ENCODE measurements at places on chromosomes 6 and 20.
A peak's percentile ranks its signal among the peaks of the same experiment; 100 is the strongest.

DNA sequence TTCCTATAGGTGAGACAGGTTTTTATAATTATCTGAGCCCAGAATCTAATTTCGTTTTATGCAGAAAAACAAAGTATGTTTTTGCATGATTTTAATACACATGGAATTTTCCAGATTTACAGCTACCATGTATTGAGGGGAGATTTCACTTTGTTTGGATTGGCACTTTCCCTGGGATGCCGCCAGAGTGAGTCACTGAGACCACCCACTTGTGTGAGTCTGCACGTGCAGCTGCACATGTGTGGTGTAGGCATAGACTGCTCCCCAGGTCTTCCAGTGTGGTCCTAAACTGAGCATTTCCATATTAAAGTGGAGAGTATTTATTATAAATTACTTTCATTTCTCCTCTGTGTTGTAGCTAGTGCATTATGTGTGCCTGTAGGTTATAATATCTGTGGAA lies 186.8 kb downstream of the UBE3D start:
- DNase-seq: no peak

DNA sequence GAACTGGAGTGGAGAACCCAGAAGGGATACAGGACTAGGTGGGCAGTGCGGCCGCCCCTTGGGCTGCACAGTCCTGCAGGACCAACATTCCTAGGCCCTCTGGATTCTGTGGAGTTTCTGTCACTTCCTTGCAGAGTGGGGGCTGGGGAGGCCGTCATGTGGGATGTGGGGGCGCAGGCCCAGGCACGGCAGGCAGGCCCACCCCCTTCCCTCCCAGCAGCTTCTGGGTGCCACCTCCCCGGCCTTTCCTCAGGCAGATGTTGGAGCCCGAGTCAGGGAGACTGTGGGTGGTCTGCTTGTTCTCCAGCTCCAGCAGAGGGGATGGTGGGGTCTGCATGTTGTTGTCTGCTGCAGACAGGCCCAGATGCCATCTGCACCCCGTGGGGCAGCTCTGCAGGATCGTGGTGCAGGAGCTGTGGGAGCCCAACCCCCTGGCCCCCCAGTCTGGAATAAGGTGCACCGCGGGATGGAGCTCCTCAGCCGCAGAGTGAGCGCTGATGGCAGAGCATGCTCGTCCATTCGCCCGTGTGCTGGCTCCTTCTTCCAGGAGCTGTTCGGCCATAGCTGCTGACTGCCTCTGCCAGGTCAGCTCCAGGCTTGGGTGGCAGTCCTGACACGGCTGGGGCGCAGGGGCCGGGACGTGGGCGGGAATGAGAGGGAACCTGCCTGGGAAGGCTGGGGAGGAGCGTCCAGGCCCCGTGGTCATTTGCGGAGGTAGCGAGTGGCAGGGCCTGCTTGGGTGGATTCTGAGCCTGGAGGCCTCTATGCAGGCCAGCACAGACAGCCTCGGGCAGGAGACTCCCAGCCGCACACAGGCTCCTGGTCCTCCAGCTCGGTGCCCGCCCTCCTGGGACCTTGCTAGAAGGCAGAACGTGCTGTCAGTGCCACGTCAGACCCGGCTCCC lies 18.1 kb downstream of the SLC17A9 start:
- no peak for DNase-seq

GRCh38 chr20:17875106-17875980 lies 93.3 kb downstream of the SNX5 start:
- no peak for DNase-seq

GRCh38 chr20:57922083-57922482 lies 212.3 kb upstream of the PMEPA1 start:
- no peak for DNase-seq

DNA sequence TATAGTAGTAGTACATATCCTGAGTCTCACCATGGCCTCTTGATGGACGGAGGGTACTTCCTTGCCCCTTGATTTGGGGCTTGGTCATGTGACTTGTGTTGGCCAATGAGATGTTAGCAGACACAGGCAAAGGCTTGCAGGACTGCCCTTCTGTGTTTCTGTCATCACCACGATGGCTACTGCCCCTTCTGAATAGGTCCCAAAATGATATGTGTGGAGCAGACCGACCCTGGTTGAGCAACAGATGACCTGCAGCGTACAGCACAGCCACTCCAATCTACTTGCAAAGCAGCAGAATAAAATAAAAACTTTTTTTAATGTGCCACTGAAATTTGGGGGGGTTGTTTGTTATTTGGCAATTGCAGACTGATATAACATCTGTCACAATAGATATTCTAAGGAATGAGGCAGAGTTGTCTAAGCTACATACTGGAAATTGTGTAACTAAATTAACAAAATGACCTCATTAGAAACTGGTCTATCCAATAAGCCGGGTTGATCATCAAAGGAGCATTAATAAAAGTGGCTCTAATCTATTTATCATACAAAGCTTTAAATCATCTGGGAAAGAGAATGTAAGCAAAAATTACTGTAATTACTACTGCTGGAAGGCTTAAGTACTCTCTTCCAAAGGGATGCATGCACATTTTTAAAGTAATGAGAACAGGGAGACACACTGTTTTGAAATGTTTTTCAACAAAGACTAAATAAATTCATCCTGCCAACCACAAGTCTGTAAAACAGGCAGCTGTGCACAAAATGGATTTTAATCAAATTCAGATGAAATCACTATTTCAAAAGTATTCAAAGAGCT lies 209.5 kb downstream of the KIF16B start:
- DNase-seq: no peak

DNA sequence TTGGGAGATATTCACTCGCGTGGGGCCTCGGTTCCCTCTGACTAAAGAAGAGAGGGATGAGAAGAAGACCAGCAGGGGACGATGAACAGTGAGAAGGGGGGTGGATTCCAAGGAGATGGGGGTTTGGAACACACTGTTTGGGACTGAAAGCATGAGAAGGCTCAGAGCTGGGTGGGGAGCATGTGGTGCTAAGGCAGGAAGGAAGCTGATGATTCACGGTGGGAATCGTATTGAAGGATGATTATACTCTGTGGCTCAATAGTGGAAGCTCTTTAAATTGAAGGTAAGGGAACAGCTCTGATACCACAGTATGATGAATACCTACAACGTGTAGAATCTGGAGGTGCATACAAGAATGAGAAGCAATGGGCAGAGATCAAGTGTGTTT lies 117.5 kb upstream of the KCNK16 start:
- DNase-seq: no peak

- no peak for DNase-seq
Observed at GRCh38 chr6:143328876-143329275, 121.6 kb downstream of the ADAT2 start.

- DNase-seq: peak; percentile 66
Observed at GRCh38 chr6:15244620-15245360, 1.1 kb upstream of the JARID2 start.

GRCh38 chr6:106411643-106412200 lies 51.2 kb downstream of the CRYBG1 start:
- no peak for DNase-seq

DNA sequence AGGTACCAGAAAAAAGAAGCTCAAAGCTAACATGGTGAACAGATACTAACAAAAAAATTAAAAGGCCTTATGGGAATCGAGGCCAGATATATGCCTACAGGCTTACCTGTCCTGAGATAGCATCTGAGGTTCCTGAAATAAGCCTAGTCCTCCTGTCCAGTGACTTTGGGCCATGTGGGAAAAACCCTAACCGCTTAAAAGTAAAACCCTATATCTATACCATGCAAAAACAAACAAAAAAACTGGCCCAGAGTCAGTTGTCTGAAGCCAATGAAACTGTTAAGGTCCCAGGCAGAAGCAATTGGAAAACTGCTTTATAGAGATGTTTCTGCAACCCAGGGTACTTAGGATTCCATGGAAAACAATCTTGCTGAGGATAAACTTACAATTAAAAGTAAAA lies 122.9 kb downstream of the HIVEP1 start:
- no peak for DNase-seq

DNA sequence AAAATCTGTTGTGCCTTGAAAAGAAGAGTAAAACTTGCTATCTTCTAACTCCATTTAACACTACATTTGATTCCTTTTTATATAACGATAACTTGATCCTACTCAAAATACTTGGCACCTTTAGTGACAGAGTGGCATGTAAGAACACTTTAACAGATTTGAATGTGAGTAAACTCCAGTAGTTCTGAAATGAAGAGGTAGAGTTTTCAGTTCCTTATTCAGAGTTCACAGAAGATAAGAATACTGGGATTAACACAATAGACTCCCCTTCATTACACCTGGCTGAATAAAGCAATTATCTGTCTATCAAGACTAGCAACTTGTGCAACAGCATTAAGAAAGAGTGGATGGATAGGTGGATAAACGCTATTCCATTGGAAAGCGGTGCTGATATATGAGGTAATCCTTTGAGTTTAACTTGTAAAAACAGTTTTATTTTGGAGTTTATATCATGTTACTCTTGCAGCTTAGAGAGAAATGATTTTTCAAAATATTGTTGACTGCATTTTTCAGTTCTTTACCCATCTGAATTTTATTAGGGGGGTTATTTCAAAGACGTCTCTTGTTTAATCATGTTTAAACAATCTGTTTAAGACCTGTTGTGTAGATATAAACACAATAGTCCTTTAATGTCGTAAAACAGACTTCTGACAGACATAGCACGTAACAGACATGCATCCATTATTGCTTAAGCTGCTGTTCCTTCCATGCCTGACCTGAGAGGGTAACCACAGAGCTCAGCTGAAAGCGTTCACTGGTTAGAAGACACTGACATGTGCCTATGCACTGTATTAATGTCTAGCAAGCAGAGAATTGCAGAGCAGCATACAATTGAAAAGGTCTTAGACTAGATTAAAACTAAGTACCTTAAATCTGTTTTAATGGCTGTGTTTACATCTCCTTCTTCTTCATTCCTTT lies 102.4 kb upstream of the SUPT3H start:
- DNase-seq: no peak

DNA sequence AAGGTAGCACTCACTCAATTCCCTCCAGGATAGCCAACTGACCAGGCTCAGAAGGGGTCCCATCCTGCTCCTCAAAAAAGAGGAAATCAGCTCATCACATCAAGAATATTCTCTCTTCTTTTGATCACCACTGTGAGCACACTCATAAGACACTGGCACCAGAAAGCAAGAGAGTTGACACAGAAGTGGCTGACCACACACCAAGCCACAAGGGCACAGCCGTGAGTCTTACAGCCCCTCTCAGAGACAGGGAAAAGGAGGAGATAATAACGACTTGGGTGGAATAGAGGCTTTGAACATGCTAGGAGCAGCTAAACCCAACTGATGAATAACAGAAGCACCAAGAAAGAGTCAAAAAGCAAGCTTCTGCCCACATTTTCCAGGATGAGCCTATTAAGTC lies 249.1 kb upstream of the PREP start:
- no peak for DNase-seq

Data from activated naive CD4-positive, alpha-beta T cell treated with Interleukin-2 at 50 U/mL for 16 hours (primary cell).